ENCODE measurements at places on chromosomes 6 and 20.

DNA sequence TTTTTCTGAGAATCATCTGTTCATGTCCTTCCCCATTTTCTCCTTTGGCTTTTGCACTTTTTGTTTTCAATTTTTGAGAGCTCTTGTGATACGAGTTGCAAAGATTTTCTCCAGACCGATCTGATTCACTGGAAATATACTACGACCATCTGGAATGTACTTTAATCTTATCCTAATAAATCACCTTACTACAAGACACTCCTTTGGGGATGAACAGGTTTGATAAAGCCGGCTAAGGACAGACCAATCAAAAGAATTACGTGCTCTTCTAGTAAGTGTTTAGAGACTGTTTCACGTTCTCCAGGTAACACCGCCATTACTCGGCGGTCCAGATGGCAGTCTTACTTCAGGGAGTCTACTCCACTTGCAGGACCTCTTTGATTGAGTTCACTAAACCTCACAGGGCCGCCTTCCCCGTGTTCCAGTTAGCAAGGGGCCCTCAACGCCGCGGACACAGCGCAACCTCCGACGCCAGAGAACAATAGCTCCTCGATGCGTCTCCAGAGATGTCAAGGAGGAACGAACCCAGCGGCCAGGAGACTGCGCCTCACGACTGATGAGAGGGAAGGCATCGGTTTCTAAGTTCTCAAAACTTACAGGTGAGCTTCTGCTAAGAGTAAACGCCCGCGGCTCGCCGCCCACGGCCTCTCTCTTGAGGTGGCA lies 920 bp upstream of the WTAP start:
- DNase-seq: no peak

DNA sequence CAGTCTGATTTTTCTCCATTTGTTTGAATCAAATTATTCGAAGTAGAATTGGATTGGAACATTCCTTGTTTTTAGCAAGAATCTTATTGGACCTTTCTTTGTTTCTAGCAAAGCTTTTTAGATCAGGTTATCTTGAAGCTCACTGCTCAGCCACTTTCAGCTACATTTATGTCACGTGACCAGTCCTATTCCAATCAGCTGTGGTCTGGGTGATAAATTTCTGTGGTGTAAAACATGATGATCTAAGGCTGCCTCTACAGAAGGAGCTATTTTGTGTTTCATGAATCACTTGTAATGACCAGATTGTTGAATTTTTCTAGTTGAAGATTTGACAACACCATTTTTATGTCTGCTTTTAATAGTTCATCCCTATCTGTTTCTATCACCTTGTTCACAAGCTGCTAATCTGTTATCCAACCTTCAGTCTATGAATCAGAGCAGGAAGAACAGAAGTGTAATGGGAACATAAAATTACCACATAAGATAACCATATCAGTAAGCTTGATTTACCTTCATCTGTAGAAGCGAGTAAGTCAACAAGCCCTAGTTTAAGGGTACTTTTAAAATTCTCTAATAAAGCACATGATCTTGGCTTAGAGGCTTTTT lies 101.0 kb upstream of the MAP3K7 start:
- no peak for DNase-seq

DNA sequence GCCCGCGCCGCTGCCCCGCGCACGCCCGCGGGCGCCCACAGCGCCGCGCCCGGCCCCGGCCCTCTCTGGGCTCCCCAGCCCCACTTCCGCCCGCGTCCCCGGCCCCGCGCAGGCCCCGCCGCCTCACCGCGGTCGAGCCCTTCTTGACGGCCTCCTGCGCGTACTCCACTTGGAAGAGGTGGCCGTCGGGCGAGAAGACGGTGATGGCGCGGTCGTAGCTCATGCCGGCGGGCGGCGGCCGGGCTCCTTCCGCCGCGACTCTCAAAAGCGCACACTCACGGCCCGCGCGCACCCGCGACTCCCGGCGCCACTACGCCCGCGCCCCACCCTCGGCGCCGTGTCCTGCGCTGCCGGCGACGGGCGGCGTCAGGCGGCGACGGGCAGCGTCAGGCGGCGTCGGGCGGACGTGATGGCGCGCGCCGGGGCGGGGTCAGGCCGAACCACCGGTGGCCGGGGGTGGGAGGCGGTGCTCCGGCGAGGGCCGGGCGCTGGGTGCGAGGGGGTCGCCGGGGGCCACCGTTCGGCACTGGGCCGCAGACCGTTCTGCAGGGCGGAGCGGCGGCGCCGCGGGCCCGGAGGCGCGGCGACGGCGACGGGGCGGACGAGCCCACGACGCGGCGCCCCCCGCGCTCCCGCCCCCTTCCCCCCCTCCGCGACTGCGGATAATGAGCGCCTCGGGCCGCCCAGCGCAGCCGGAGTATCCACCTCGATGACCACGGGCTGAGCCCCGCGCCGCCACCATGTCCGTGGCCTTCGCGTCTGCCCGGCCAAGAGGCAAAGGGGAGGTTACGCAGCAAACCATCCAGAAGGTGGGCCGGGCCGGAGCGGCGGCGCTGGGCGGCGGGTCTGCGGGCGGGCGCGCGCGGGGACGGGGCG lies at the start of the genes PSMA7 and SS18L1:
Gene PSMA7 (minus strand): TSS at position 314 of the 876 bp plus-strand sequence. CDS start 91 bp downstream, at position 223.
Gene SS18L1 (plus strand): TSS at position 689 of the 876 bp plus-strand sequence. CDS start 52 bp downstream, at position 741.
- peak; percentile 91 for DNase-seq

GRCh38 chr6:64128301-64129024 lies 492.9 kb downstream of the PHF3 start:
- DNase-seq: no peak

DNA sequence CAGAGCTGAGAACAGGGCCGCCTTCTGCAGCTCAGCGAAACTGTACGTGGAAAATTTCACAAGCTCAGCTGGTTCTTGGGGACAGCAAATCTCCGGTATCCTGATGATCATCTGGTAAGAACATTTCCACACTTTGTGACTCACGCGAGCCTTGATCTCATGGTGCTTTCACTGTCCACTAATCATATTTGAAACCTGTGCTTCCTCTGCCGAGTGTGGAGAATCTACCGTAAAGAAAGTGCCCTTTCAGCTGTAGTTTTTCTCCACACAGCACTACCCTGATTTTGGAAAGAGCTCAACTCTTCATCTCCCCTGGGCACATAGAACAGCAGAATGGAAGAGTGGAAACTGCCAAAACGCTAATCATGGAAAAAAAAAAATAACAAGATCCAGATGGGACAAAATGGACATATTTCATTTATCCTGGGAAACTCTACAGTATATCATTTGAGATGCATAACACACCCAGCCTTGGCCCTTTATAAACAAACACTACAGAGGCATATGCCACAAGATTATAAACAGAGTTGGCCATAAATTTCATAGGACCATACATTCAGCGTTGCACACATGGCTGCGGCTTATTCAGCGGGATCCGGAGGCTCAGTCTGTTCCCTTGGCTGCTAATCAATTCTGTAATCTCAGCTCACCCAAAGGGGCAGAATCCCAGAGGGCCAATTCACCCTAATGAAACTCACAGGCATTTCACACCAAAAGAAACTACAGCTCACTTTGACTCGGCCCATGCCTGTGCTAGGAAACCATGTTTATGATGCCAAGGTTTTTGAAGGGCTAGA lies 434.5 kb downstream of the HDGFL1 start:
- peak; percentile 19 for DNase-seq

- no peak for DNase-seq
Measured at GRCh38 chr20:37350649-37351574, 5.0 kb downstream of the SRC start.

DNA sequence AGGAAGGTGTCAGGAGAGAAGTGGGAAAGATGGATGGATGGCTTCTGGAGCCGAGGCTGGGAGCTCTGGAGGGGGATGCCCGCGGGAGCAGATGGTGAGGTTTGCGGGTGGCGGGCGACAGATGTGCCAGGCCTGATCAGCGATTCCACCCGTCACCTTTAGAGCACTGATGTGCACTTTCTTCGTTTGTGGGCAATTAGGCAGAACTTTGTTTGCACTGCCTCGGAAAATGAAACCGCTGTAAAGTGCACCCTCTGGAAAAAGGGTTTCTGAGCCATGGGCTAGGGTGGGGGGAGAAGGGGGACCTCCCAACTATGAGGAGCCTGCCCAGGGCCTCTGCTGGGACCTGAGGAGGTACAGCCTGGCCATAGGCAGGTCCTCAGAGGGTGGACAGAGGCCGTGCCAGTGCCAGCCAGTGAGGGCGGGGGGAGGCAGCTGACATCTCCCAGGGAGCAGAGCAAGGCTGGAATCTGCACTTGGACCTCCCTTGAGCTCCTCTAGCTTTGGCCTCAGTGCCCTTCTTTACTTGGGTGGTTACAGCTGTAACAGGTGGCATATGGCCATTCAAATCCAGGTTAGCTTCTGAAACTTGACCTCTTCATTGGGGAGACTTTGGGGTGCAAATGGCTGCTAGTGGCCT lies 58.7 kb downstream of the CD40 start:
- DNase-seq: no peak

- DNase-seq: no peak
Measured at GRCh38 chr6:66396145-66396544, 689.1 kb upstream of the EYS start.

GRCh38 chr6:20173833-20174792 lies 38.2 kb downstream of the MBOAT1 start:
- no peak for DNase-seq

DNA sequence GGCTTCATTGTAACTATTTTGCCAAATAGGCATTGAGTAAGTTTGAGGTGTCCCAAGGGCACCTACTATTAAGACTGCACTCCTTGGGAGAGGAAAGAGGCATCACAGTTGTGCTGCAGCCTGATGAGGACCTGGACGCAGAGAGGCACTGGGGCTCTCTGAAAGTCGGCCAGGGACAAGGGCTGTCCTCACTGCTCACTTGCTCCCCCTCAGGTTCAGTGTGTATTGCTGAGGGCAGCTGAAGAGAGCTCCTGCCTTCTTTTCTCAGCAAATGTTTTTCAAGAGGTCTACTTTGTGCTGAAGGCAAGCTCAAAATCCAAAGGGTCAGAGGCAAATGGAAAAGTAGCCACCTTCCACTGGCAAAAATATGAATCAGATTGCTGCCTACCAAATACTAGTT lies 331.8 kb downstream of the RIMS1 start:
- DNase-seq: peak; percentile 36

GRCh38 chr6:106177786-106178185 lies 91.7 kb downstream of the PRDM1 start:
- no peak for DNase-seq

DNA sequence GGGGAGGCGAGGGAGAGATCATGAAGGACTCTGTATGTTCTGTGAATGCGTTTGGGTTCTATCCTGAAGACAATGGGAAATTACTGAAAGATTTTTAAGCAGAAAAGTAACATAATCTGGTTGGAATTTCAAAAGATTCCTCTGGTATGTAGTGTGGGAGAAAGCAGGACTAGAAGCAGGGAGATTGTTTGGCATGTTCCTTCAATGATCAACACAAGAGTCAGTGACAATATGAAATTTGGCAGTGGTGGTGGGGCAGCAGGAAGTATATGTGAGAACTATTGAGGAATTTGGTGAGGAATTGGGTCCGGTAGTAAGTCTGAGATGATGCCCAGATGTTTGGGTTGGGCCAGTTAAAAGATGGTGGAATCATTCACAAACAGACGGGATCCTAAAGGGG lies 348.7 kb downstream of the CD83 start:
- DNase-seq: no peak

GRCh38 chr6:132188556-132189264 lies 212.6 kb downstream of the MOXD1 start:
- no peak for DNase-seq

DNA sequence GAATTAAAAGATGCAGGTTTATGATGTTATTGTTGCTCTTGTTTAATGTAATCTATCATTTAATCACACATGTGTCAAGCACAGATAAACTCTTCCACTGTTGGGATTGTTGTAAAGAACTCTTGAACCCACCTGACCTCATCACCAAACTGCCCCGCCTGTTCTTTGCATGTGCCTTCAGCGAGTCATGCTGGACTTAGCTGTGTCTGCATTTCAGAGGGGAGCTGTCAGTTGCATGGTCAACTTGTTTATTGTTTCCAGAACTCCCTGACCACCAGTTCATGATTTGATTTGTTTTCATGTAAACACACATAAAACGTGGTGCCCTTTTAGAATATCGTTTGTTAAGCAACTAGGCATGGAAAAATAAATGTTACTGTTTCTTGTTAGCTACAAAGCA lies 93.6 kb downstream of the KHDC1L start:
- no peak for DNase-seq

DNA sequence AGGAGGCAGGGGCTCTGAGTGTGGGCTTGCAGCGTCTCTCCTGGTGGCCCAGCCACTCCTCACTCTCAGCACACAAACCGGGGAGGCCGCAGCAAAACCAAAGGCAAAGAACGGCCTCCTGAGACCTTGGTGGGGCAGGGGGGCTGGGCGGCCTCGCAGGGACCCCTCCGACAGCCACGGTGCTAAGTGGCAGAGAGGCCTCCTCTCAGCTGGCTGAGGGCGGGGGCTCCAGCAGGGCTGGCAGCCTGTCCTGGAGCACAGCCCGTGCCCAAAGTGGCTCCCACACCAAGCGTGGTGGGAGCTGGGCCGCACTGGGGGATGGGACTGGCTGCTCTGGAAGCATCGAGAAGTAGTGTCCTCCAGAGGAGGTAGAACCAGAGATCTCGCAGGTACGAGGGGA lies 334.4 kb downstream of the QKI start:
- DNase-seq: no peak

DNA sequence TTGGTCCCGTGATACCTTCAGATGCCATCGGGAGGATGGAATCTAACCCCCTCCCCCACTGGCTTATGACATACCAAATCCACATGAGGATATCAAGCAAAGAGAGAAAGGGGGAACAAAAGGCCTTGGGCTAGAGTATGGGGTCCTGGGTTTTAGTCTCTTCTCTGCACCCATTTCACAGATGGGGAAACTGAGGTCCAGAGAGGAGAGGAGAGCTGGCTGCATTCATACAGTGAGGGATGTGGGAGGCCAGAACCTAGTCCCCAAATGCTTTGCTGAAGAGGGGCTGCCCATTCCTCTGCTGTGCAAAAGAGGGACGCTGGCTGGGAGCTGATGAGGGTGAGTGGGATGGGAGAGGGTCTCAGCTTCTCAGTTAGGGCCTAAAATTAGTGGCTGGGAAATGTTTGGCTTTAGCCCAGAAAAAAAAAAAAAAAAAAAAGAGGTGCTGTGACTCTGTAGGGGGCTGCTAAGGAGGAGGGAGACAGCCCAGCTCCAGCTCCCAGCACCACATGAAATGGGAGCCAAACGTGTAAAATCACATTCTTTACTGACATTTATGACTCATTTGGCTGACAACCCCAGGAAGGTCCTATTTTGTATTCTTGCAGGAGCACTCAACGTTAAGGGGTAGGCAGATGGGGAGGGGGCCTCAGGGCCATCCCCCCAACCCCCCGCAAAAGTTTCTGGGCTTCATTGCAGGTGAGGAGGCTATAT lies 11.9 kb downstream of the XKR7 start:
- DNase-seq: no peak
